Stimulated activated CD8-positive, alpha-beta memory T cell treated with anti-CD3 and anti-CD28 coated beads, Interleukin-15, amount 100 ng/mL, for 1 hour (primary cell): ENCODE measurements at places on chromosomes 7 and 10.

DNA sequence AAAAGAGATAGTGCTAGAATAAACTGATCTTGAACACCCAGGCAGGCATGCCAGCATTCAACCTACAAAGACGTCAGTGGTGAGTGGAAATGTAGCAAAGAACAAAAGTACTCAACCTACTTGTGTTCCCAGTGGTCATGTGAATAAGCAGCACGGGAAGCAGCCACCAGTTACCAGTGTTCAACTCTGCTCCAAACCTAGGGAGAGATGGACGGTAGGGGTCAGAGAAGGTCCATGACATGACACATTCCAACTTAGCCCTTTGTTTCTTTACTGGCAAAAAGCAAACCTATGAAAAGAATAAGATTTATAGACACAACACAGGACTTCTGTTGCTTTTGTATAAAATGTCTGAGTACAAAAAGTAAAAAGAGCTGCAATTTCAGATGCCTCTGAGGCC, 511.4 kb downstream of the XPNPEP1 start:
- DNase-seq, result no peak

GRCh38 chr10:127947211-127947610, 40.3 kb downstream of the PTPRE start:
- no peak for DNase-seq

DNA sequence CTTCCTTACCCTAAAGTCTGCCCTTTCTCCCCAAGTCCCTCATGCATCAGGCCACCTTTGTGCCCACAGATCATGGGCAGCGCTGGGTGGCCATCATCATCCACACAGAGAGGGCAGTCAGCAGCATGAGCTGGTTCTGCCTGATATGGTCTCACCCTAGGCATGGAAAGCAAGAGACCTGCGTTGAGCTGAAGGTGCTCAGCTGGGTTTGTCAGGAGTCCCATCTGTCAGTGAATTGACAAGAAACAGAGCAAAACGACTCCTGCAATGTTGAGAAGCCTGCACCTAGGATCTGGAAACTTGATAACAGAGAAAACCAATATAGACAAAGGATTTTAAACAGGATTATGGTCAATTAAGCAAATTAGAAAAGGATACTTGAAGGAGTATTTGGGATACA, 242.7 kb upstream of the PRSS1 start:
- DNase-seq, result no peak

GRCh38 chr7:134910968-134911367, 75.3 kb upstream of the AGBL3 start:
- no peak for DNase-seq

- DNase-seq, result no peak
These were observed 165.8 kb upstream of the PRSS1 start for GRCh38 chr7:142583446-142583845.
